ENCODE measurements at places on chromosomes 16 and 17.

GRCh38 chr17:81573794-81574642 lies 21.9 kb upstream of the FAAP100 start:
- DNase-seq = no peak

- no peak for DNase-seq
Observed at GRCh38 chr17:79483842-79484241, 127.0 kb downstream of the RBFOX3 start.

DNA sequence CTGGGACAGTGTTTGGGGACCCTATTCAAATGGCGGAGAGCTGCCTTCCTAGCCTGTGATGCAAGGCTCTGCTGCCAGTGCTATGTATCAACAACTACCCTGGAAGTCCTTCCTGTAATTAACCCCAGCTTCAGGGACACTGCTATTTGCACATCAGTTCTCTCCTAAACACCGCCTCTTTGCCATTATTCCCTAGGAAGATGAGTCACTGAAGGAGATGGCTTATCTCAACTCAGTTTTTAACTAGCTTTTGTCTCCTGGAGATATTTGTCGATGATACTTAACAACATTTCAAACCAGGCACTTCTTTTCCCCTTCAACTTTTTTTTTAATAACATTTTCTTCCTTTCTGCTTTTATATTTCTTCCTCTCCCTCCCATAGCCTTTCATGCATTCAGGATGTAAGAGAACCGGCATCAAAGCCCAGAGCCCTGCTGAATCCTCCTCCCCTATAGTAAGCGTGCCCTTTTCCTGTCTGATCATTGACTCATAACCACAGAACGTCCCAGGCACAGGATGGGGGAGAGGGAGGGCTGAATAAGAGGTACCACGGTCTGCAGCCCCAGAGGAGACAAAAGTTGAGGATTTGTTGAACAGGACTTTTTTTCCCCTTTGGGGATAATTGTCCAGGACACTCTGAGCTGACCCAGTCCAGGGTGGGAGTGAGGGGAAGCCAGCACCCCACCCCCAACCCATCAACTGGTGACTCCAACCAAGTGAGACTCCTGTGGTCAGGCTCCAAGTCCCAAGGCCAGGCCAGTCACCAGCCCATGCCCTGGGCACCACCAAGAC lies 387.8 kb upstream of the SALL1 start:
- peak; percentile 97 for DNase-seq

- no peak for DNase-seq
Observed at GRCh38 chr17:43543771-43544575, 2.2 kb downstream of the ETV4 start.

- peak; percentile 94 for DNase-seq
Observed at GRCh38 chr16:68265078-68265920, 973 bp downstream of the SLC7A6 start.

DNA sequence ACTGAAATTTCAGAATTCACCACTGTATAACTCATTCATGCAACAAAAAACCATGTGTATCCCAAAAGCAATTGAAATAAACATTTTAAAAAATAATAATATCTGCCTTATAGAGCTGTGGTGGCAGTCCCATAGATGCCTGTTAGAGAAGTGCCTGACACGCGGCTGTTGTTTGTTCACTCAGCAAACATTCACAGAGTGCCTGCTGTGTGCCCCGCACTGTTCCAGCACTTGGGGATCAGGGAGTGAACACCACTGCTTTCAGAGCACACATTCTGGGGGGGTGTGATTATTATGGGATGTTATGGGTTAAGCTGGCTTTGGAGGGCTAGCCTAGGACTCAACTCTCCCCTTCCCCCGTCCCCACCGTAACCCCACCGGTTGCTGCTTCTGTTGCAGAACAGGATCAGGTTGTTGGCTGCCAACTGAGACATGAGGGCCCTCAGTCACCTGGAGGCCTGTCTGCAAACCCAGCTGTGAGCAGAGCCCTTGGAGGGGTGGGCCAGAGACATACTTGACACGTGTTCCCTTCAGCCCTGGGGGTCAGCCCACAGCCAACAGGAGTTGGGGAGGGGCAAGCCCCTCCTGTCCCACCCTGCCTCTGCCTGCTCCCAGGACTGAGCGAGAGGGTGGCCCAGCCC lies 103.3 kb upstream of the CIBAR2 start:
- no peak for DNase-seq

DNA sequence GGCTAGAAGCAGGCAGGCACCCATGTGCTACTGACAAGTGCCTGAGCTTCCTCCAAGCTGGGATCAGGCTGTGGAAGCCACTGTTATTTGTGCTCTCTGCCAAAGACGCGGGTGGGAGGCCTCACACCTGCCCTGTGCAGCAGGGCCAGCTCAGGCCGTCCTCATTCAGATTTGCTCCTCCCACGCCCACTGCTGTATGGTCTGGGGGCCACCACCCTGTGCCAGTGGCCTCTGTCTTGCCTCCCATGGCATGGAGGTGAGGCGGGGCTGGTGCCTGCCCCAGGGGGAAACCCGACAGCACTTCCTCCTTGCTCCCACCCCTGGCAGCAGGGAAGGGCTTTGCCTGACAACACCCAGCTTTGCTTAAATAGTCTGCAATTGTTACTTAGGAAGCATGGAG lies 356.5 kb upstream of the CDH8 start:
- no peak for DNase-seq

GRCh38 chr17:65292430-65292829 lies 155.3 kb downstream of the RGS9 start:
- DNase-seq = peak; percentile 33

DNA sequence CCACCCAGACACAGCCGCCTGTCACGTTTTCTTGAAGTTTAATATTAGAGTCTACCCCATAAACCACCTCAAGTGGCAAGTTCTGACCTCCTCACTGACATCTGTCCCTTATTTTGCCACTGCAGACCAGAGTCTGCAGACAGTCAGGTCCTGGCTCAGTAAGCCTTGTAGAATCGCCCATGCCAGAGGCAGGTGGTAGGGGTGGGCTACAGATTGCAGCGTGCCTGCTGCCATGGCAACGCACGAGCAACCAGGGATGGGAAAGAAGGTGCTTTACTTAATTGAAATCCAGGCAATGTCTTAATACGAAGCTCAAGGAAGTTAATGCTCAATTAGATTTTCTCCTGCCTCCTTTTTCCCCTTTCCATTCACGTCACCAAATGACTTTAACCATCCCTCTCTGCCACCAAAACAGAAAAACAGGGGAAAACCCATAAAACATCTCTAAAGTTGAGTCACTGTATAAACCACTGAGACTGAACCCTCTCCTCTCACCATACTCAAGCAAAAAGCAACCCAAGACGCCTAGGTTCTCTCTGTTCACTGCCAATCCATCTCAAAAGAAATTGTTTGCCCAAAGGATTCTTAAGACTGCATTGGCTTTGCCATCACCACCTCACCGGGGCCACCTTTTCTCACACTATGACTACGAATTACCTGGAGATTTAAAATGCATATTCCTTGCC lies 228.8 kb downstream of the SLC39A11 start:
- no peak for DNase-seq

- DNase-seq = no peak
Observed at GRCh38 chr16:14436401-14436955, 193.6 kb downstream of the PARN start.

GRCh38 chr17:28204751-28205150 lies 114.2 kb upstream of the TMEM97 start:
- peak; percentile 84 for DNase-seq

DNA sequence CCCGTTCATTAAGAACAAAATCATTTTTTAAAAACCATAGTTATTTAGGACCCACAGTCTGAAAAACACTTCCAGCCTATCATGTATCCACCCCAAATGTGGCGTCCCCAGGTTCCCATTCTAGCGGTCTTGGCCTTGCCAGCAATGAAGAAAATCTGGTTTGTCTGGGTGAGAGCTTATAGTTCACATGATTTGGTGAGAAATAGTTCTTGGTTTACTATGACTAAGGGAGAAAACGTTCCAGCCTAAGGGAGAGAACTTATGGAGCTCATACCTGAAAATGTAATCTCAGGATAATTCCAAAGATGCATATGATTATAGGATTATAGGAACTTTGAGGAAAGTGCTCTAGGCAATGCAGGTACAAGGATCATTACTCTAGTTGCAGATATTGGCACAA lies 4.8 kb downstream of the MARVELD3 start:
- DNase-seq = no peak

- DNase-seq = peak; percentile 37
Observed at GRCh38 chr16:11045846-11046245, 101.5 kb downstream of the CLEC16A start.

- no peak for DNase-seq
Observed at GRCh38 chr17:75765981-75766380, 989 bp upstream of the GALK1 start.

DNA sequence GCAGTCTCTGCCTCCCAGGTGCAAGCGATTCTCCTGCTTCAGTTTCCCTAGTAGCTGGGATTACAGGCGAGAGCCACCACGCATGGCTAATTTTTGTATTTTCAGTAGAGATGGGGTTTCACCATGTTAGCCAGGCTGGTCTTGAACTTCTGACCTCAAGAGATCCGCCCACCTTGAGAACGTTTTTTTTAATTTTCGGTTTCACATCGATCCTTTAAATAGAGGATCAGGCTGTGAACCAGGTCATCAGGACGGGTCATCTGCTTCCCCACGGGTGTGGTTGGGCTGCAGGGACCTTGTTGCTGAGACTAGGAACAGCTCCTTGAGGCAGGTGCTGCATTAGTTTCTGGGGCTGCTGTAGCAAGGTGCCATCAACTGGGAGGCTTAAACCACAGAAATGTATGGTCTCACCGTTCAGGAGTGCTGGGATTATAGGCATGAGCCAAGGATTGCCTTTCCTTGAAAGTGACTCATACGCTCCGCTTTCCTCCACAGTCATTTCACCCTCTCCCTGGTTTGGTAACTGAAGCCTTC lies 7.9 kb upstream of the NAGPA start:
- peak; percentile 86 for DNase-seq

GRCh38 chr16:29990034-29990433 lies 5.4 kb downstream of the HIRIP3 start:
- no peak for DNase-seq

GRCh38 chr17:78137392-78138203 lies 7.0 kb downstream of the TMC8 start:
- DNase-seq = no peak

DNA sequence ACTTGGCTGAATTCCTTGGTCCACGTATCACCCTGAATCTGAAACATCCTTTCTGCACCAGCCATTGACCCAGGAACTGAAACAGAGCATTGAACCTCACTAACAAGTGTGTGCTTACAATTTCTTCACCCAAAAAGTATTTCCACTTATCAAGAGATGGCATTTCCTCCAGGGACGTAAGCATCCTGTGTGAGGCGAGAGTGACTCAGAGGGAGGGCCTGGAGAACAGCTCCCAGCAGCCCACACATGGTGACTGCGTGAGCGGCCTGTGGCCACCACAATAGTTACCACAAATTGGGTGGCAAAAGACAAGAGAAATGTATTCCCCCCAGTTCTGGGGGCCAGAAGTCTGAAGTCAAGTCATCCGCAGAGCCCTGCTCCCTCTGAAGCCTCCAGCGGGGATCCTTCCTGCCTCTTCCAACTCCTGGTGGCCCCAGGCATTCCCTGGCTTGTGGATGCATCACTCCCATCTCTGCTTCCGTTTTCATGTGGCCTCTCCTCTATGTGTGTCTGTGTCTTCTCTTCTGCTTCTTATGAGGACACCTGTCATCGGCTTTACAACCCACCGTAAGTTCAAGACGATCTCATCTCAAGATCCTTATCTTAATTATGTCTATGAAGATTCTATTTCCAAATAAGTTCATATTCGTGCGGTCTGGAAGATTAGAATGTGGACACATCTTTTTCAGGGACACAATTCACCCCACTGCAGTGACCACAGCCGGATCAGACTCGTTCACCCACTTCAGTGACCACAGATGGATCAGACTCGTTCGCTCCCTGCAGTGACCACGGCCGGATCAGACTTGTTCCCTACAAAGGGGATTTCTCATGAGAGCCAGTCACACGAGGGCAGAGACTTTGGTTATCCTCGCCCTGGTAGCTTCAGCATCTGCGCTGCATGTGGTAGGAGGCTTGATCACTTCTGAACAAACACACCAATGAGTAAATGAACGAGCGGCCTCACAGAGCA lies 122.6 kb upstream of the FOXF1 start:
- peak; percentile 98 for DNase-seq

DNA sequence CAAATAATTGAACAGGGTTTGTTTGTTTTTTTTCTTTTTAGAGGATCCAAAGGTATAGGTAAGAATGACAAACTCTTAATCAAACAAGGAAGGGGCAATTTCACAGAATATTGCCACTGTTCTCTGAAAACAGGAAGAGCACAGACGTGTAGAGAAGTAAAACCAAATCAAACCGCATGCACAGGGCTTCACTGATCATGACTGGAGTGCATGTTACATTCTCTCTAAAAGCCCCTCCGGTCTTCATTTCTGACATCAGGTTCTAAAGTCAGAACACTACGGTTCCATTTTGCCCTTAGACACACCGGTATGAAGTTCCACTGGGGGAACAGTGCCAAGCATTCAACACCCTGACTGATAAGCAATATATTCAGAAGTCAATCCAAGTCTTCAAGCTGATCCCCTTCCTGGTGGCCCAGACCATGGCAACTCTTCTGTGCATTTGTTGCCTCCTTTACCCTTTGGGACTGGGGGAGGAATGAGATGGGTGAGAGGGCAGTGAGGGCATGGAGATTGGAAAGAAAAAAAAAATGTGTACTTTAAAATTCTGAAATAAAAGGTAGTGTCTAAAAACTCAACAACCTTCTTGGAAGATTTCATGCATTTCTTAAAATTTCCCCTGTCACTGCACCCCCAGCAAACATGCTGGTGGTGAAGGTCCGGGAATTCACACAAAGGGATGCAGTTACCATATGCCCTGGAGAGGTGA lies 1.4 kb downstream of the MMD start:
- DNase-seq = no peak

GRCh38 chr16:8631373-8631772 lies 9.9 kb downstream of the METTL22 start:
- no peak for DNase-seq

DNA sequence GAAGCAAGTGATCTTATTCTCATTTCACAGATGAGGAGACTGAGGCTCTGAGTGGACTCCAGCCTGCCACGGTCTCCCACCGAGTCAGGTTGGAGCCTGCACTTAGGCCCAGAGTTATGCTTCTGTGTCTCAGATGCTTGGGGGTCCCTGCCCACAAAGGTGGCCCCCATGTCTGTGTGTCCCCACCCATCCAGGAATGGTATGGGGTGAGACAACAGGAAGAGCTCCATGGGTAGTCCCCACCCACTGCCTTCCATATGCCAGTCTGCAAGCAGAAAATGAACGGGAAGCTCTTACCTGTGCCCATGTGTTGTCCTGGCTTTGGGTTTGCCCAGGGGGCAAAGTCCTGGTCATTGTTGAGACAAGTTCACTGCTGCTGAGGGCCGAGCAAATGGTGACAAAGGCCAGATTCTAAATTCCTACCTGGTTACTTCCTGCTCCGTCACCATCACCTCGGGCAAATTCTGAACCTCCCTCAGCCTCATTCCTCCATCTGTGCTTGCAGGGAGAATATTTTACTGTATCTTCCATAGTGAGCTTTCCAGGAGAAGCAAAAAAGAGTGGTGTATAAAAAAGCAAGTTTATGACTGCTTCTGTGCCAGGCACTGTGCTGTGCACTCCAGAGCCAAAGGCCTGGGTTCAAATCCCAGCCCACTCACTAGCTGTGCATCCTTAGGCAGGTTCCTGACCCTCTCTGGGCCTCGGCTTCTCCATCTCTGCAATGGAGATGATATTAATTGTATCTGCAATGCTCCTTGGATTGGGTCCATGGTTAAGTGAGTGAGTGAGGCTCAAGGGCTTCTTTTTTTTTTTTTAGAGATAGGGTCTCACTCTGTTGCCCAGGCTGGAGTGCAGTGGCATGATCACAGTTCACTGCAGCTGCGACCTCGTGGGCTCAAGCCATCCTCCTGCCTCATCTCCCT lies 9.3 kb downstream of the IL4R start:
- peak; percentile 53 for DNase-seq
